ENCODE measurements at places on chromosomes 1 and 21. TPM values are rescaled to one million over a fixed set of nuclear protein-coding genes. Genes with fewer than 3 reads are reported as not detected.
A peak's percentile ranks its signal among the peaks of the same experiment; 100 is the strongest.

GRCh38 chr1:232179896-232180778, 449.8 kb downstream of the SIPA1L2 start:
- H3K27me3 ChIP-seq, result no peaks in the 10 kb centered on the region
- no peak overlapping the region for H3K27ac ChIP-seq
- no peak for DNase-seq
- no peaks in the 10 kb centered on the region for H3K36me3 ChIP-seq
- H3K4me1 ChIP-seq, result no peaks in the 10 kb centered on the region

ERMAP gene
- total RNA-seq, result 6.5 TPM

DNA sequence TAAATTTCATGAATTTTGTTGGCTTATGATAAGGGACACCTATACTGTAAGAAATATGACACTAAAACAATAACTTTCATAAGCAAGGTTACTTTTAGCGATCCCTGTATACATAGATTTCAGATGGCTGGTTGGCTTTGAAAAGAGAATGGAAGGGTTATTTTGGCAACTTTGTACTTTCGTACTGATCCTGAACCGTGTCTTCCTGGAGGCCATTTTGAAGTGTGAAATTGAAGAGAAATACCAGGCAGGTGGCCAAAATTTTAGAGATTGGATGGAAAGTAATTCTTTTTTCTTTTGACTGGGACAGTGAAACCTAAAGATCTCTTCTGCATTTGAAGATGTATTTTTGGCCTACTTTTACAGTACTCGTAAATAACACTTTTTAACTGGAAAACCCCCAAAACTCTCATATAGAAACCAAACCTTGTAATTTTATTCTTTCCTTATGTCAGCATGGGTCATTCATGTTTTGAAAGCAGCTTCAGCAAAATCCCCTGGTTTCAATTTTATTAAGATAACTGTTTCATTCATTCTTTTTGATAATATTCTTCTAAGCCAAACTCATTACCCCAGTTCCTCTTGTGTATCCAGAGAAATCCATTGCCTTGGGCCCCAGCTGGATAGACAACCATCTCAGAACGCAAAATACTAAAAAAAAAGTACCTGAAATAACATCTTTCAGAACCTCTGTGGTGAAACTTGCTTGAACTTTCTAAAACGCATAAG, 38.4 kb upstream of the ZNF281 start:
- no peak for DNase-seq
- H3K4me3 ChIP-seq, result no peak overlapping the region
- H3K36me3 ChIP-seq, result no peaks in the 10 kb centered on the region
- no peaks in the 10 kb centered on the region for H3K4me1 ChIP-seq
- H3K27me3 ChIP-seq, result no peaks in the 10 kb centered on the region

GRCh38 chr1:21237446-21238088, 52.7 kb downstream of the ECE1 start:
- H3K4me1 ChIP-seq, result no peaks in the 10 kb centered on the region

DNA sequence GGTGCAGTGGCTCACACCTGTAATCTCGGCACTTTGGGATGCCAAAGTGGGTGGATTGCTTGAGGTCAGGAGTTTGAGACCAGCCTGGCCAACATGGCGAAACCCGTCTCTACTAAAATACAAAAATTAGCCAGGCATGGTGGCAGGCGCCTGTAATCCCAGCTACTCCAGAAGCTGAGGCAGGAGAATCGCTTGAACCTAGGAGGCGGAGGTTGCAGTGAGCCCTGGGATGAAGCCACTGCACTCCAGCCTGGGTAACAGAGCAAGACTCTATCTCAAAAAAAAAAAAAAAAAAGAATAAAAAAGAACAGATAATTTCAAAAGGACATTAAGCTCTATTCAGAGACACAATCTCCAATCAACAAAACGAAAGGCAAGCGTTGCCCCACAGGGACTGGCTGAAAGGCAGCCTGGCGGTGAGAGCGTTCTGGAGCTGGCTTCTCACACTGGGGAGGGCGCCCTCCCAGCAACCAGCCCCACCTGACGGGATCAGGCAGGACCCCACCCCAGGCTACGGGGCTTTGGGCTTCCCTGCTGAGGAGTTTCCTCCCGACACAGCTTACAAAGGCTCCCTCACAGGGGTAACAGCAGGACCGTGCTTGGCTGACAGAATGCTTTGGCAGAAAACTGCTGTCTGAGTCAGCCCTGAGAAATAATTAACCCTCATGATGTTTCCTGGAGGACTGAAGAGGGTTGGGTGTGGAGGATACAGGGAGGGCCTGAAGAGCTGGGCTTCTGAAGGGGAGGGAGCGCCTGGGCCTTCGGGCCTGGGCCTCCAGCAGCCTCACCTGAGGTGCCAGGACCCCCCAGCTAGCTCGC, 31.1 kb upstream of the SRP9 start:
- peaks cover 42% of the 10 kb centered on the region for H3K4me1 ChIP-seq
- peak overlapping the region; percentile 52 for H3K4me3 ChIP-seq
- H3K36me3 ChIP-seq, result no peaks in the 10 kb centered on the region
- H3K27ac ChIP-seq, result peak overlapping the region; percentile 90

SLC22A15 gene
- total RNA-seq, result 0.62 TPM

PAPPA2 gene
- not detected for total RNA-seq

DNA sequence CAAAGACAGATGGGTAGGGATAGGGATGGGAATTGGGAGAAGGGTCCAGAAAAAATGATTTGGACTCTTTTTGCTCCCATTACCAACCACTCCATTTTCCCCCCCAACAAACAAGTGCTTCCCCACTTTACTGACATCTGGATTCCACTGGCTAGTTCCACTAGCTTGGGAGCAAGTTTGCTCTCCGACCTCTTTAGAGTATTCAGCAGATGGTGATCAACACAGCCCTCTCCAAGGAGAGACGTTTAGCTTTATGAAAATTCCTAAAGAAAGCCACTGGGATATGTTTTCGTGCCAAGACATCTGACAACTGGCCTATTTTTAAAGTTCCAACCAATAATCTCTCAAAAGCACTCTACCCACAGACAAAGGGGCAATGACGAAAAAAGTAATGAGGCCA, 50.3 kb downstream of the ITPKB start:
- no peak overlapping the region for H3K4me3 ChIP-seq
- H3K27me3 ChIP-seq, result no peaks in the 10 kb centered on the region
- no peaks in the 10 kb centered on the region for H3K36me3 ChIP-seq
- no peak for DNase-seq
- peak overlapping the region; percentile 72 for H3K27ac ChIP-seq
- H3K4me1 ChIP-seq, result peaks cover 97% of the 10 kb centered on the region

ALPL gene
- total RNA-seq, result 2.8 TPM

Measured in gastrocnemius medialis (tissue), 4 donors.